ENCODE measurements at places on chromosomes 2 and 18.

DNA sequence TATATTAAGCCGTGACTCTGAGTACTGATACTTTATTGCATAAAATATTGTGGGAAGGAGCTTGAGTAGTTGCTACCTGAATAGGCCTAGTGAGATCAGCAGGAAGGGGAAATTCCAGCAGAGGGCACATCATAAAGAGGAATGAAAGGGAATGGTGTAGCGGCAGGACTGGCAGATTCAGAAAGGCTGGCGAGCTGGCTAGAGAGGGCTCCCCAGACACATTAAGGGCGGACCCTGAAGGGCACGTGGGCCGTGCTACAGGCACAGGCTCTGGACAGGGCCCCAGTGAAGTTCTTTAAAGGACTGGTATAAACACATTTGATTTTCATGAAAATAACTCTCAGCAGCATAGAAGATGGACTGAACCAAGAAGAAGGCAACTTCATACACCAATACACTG, 43.0 kb downstream of the PTPN2 start:
- no peak for DNase-seq

GRCh38 chr2:105842555-105842954, 97.8 kb downstream of the NCK2 start:
- no peak for DNase-seq

DNA sequence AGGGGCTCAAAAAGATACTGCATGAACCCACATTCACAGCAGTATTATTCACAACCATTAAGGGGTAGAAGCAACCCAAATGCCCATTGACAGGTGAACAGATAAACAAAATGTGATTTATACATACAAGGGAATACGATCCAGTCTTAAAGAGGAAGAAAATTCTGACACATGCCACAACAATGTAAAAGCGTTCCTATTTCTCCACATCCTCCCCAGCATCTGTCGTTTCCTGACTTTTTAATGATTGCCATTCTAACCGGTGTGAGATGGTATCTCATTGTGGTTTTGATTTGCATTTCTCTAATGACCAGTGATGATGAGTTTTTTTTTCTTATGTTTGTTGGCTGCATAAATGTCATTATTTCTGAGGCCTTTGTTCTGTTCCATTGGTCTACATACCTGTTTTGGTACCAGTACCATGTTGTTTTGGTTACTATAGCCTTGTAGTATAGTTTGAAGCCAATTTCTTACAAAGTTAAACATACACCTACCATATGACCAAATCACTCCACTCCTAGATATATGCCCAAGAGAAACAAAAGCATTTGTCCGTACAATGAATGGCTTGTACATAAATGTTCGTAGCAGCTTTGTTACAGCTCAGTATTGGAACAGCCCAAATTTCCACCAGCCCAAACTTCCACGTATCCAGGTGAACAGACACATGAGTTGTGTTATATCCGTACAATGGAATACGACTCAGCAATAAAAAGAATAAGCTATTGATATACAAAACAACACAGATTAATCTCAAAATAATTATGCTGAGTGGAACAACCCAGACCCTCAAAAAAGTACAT, 85.1 kb downstream of the TMEM131 start:
- DNase-seq: no peak

GRCh38 chr2:207148020-207148419, 17.7 kb downstream of the KLF7 start:
- DNase-seq: no peak

DNA sequence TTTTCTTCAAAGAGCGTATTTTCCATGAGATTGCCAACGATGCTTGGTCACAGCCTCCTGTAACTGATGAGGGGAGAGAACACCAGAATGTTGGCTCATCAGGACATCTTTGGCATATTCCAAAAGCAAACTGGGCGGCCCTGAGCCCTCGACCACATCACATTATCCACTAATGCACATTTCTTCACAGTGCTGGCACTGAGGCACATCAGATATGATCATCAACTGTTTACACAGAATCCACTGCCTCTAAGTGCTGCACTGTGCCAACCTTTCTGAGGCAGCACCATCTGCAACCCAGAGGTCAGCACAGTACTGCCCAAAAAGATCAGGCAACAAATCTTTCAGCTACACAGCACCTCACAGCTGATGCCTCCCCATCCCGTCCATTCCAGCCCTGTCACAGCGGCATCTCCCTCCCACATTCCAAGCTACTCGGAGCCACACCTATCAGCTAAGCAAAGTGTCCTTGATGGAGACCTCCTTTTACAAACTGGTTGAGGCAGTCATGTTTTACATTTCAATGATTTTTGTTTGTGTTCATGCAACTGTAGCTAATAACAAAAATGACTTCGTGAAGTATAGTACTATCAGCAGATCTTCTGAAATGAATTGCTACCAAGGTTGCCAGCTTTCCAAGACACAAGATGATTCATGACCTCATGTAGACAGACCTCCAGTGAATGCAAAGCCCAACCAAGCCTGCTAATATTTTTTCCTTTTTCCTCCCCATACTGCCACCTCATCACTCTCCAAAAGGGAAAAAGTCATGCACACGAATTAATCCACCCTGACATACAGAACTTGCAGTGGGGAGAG, 32.3 kb downstream of the MYO5B start:
- no peak for DNase-seq

DNA sequence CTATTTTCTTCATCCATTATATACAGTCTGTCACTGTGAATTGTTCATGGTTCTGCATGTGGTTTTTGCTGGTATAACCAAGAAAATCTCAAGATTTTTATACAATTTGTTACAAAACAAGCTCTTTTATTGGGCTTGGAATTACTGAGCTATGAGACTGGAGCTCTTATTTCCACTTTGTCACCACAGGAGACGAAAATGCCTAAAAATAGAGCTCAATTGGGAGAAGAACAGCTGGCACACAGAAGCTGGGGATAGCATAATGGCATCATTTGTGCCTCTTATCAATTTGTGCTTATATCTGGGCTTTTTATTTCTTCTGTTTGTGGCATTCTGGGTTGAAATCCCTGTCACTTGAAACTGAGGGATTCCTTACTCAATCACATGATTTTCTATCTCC, 219.1 kb downstream of the CALCRL start:
- DNase-seq: no peak

DNA sequence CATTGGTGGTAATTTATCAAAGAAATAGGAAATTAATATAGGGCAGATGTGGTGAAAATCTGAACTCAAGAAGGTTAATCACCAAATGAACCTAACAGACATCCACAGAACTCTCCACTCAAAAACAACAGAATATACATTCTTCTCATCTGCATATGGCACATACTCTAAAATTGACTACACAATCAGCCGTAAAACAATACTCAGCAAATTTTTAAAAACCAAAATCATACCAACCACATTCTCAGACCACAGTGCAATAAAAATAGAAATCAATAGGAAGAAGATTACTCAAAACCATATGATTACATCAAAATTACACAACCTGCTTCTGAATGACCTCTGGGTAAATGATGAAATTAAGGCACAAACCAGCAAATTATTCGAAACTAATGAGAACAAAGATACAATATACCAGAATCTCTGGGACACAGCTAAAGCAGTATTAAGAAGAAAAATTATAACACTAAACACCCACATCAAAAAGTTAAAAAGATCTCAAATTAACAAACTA, 31.0 kb downstream of the RBM43 start:
- DNase-seq: no peak

- peak; percentile 46 for DNase-seq
These were observed 460.7 kb downstream of the MTX2 start for GRCh38 chr2:176729706-176730569.

DNA sequence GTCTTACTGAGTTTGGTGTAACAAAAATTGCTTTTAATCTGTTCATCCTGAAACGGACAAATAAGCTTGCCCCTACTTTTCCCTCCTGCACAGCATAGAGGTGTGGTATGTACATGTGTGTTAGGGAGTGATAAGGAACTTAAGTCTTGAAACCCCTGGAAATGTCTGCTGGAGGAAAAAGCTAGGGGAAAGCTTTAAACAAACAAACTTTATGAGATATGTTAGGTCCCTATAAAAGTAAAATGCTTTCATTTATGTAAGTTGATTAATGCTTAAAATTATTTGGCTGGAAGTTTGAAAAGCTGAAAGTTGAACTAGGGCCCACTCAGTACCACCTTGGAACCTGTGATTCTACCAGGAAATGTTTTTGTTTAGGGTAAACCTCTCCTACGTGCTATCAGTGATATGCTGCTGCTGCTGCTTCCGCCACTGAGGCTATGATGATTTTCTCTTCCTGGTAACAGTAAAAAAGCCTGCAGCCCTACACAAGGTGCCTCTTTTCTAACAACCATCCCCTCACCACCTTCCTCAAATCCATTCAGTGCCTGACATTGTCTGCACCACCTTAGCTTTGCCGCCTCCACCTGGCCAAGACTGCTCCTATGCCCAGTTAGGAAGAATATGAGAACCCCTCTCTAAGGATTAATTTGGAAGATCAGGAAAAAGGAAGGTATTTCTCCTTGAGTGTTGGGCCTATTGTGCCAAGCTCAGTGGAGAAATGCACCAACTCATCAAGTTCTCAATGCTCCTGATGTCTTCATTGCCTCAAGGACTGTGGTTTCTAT, 2.5 kb upstream of the YES1 start:
- peak; percentile 35 for DNase-seq

DNA sequence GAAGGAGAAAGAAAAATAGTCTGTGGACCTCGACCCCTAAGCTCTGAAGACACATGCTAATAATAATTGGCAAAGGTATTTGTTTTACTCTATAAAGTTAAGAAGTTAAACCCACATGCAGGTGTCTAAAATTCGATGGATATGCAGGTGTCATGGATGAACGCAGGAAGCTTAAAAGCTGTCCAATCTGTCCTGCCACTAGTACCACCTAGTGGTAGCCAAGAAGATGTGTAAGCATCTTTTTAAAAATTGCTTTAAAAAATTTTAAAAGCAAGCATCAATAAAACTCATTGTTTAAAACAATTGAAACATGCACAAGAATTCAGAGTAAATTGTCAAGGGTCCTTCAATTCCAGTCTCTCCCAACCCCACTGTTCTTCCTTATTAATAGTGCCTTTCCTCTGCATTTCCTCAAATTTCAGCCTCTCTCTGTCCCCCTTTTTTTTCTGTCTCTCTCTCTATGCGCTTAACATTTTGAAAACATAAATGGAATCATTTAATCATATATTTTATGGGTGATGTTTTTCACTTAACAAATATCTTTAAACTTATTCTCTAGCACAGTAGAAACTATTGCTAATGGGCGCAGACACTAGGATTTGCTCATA, 30.6 kb upstream of the PPP3R1 start:
- DNase-seq: peak; percentile 56

DNA sequence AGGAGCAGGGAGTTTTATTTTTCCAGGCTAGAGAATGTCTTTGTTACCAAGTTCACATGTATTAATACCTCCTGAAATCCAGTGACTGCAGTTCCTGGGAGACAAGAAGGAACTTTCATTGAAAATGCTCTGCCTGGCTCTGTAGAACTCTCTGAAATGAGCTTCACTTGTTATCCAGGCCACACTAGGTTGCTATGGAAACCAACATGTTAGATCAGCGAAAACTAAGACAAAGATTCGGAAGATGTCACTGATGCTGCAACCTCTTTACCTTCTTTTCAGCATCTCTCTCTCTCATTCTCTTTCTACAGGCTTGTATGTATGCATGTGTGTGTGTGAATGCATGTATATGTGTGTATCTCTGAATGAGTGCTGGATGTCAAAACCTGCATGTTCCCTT, 218.5 kb downstream of the TRIB2 start:
- no peak for DNase-seq

DNA sequence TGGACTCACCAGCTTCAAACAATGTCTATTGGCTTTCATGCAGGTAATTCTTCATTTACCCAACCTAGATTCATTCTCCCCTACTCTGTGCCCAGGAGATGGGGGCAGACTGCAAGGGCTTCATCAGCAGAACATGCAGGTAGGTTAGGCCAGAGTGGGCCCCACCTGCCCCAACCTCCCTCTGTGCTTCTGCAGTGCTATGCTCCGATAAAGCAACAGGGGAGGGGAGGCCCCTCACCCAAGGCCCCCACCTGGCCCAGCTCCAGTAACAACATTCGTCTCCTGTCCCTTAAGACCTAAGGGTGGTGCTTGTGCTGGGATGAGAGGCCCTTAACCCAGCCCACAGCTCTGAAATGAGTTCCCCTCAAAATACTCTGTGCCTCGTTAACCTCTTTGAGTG, 16.7 kb upstream of the GYPC start:
- no peak for DNase-seq

- peak; percentile 29 for DNase-seq
These were observed 57.2 kb downstream of the HS6ST1 start for GRCh38 chr2:128261245-128262128.

DNA sequence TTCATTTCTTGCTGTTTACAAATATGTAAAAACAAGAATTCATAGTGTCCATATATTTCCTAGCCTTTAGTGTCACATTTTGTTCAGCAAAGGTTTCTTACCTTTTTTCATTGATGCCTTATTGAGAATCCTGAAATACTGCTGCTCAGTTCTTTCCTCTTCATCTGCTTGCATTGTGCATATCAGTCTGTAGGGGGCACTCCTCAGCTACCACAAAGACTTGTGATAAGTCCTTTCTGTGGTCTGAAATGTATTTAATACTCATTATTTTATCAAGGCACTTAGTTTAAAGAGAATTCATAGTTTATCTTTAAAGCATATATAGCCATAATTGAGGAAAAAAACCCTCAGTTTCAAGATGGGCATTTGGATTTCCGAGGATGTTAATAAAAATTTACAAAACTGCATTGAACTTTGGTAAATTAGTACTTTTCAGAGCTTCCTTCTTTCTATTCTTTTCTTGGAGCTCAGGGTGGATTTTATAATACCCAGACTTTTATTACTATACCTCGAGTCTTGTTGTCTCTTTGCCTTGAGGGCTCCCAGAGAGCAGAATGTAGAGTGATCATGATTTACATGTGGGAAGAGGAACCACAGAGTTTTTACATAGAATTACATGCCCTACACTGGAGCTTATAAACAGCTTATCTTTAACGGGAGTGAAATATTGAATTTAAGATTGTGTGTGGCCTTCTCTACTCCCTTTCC, 570.1 kb downstream of the PLCL1 start:
- DNase-seq: peak; percentile 34

DNA sequence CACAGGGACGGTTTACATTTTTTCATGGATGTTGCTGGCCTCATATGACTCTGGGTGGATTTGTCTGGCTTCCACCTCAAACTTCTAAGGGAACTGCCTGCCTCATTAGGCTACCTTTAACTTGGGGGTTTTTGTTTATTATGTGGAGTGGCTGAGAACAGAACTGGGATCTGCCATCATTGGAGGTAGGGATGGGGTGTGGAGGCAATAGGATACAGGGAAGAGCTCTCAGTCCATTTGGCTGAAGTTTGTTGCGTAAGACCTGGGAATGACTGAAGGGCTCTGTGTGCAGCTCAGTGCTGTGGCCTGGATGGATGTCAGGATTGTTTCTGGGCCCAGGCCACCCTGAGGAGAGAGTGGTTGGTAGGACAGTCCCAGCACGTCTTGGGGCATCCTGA, 31.2 kb downstream of the ASB1 start:
- no peak for DNase-seq

DNA sequence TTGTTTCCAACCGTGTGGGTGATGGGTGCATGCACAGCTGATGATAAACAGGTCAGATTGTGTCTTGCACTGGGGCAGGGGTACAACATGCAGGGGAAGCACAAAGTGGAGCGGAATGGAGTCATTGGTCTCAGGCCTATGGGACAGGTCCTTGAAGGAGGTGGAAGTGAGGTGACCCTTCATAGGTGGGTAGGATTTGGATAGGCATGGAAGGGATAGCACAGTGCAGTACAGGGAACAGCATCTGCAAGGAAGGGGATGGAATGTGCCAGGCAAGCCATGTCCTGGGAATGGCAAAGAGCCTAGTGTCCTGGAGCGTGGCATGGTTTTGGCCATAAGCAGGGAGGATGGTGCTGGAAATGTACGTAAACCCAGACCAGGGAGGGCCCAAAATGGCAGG, 143.9 kb downstream of the CAPN13 start:
- DNase-seq: no peak
